Urinary bladder (tissue), 4 donors: ENCODE measurements at places on chromosomes 12 and 14. TPM values are rescaled to one million over a fixed set of nuclear protein-coding genes. Genes with fewer than 3 reads are reported as not detected.

The PKP2 gene
- 9.7 TPM for total RNA-seq

The GLI1 gene
- total RNA-seq, result 11.5 TPM

The RASSF8 gene
- 63.1 TPM for total RNA-seq

The NTN4 gene
- 12.8 TPM for total RNA-seq

The DEGS2 gene
- total RNA-seq, result 6.5 TPM

The POLE2 gene
- 25.5 TPM for total RNA-seq

The ASIC1 gene
- 2.7 TPM for total RNA-seq

The ZCRB1 gene
- 27.7 TPM for total RNA-seq

DNA sequence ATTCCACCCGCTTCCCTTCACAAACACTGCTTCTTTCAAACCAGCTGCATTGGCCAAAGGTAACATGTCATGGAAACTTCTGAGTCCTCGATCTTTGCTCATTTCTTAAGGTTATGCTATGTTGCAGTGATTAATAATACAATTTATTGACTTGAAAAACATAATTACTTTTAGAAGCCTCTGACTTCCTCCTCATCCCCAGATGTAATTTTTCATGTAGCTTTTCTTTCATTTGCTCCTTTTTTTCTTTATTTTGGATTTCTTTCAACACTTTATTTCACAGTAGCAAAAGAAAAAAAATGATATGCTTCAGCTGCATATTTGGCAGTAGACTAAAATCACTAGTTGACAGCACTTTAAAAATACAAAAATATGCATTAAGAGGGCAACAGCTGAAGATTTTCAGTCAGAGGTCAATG, 116.2 kb downstream of the LRRIQ1 start:
- DNase-seq, result no peak

- DNase-seq, result no peak
Measured at GRCh38 chr12:68403296-68403695, 71.1 kb upstream of the MDM1 start.

DNA sequence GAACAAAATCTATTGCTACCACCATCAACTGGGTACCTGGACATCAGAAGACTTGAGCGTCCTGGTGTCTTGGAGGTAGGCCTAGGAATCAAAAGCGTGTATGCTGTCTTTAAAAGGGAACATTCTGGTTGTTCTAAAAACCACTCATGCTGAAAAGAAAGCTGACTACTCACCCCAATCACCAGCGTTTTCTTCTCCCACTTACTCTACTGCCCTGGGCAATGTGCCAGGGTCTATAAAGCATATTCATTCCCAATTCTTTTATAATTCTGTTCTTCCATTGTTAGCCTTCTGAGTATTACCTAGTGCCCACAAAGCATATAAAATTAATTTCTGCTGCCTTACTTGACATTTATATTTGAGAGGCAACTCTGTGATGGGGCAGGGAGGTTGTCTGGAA, 133.4 kb downstream of the KCNA5 start:
- DNase-seq, result no peak

GRCh38 chr12:108567406-108568337, 5.3 kb downstream of the ISCU start:
- no peak for DNase-seq

- DNase-seq, result no peak
Measured at GRCh38 chr12:85476756-85477155, 196.7 kb downstream of the ALX1 start.

- DNase-seq, result no peak
Measured at GRCh38 chr12:32566663-32567295, 112.3 kb upstream of the DNM1L start.

DNA sequence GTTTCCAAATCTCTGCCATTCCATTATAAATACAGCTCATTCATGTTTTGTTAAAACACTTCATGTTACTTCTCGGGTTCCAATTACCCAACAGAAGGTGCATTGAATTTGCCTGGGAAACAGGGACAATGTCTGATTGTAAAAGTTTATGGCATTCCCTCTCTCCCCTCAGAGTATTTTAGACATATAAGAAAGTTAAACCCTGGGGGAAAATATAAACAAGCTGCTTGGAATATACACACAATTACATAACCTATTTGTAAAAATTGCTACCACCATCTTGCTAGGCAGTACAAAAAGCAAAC, 60.0 kb downstream of the BTG1 start:
- no peak for DNase-seq

GRCh38 chr12:19245106-19245505, 115.6 kb downstream of the PLEKHA5 start:
- no peak for DNase-seq

DNA sequence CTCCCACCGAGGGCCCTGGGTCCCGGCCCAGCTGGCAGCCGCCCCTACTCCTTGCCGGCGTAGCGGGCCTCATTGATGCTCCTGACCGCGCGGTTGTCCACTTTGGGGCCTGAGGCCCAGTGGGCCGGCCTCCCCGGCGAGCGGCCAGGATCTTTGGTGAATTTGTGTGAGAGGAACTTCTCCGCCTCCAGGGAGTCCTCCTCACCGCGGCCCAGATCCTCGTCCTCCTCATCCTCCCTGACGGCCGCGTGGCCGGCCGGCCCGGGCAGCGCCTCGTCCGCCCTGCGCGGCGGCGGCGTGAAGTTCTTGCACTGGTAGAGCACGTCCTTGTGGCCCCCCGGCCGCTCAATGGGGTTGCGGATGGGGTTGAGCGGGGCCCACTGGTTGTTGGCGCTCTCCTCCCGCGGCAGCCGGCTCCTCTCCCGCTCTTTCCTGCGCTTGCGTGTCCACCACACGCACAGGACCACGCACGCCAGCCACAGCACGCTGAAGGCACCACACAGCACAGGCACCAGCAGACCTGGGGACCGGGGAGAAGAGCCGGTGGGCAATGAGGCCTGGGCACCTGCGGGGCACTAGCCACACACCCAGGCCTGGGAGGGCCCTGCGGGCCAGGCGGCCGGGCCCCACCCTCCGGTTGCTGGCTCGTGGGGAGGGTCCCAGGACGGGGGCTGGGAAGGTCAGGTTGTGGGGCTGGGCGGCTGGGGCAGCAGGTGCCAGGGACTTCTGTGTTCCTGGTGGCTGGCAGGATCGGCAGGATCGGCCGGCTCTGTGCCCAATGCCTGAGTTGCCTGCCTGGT, 25.7 kb downstream of the JAG2 start:
- DNase-seq, result no peak

- no peak for DNase-seq
Measured at GRCh38 chr12:21568115-21568514, 36.5 kb downstream of the GYS2 start.

DNA sequence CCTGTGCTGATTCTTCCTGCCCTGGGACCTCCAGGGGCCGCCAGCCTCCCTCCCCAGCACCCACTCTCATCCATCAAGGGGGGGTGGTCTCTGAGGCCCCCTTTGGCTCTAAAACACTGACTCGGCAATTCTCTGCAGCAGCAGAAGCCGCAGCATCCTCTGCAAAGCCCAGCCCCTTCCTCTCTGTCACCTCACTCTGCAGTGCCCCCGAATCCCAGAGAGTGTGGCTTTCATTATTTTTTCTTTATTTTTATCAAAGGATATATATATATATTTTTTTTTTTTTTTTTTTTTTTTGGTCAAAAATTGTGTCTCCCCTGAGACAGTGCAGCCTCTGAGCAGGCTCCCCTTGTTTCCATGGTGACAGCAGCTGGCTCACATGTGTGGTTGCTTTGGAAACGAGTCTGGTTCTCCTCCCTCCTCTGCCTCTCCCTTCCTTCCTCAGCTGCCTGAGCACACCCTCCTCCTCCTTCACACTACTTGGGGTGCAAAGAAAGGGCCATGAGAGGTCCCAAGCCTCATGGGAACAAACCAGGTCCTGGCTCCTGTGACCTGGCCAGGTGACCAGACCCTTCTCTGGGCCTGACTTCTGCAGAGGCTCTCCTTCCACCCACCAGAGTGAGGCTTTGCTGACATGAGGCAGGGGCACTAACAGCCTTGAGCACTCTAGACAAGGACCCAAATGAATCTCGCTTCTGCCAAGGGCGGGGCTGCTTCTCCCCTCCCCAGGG, 100.5 kb downstream of the LRRC74A start:
- no peak for DNase-seq

DNA sequence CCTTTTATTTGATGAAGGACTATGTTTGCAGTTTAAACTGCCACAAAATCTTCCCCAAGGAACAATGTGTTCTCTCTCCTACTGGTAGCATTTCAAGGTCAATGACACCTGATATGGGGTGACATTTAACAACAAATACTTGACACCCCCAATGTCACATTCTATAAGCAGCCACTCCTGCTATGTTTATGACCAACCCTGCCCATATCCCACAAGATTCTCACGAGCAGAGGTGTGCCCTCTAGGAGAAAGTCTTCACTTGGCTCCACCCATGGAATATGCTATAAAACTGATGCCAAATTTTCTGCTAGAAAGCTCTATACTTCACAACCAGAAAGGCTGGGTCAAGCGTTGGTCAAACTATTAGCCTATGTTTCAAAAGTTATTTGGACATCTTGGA, 105.6 kb upstream of the ARID2 start:
- DNase-seq, result no peak

DNA sequence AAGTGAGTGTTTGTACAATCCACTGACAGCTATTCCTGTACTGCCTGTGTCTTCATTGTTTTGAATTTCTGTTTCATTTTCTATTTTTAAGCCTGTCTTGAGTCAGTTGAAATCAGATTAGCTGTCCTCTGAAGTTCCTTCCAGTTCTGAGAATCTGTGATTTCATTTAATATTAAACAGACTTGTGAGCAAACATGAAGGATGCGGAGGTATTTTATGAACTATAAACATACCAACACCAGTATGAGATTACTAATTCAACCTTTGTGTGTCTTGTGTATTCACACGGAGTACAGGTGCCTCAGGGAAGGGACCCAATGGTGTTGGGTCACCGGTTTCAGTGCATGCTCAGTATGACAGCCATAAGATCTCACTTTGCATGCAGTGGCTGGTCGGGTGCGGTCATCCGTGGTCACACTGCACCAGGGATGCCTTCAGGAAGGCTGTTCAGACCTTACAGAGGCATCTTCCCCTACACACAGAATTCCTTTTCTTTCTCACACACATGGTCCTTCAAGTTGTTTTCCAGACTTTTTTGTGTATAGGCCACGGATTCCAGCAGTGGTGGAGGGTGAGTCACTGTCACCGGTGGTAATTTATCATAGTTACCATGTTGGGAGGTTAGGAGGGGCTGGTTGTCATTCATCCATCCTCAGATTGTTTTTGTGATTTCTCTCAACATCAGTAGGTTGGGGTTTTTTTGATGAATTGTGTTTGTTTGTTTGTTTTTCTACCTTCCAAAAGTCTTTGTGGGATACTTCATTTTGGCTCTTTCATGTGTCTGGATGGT, 103.0 kb upstream of the SFSWAP start:
- no peak for DNase-seq

GRCh38 chr12:54010053-54010971, 1.5 kb downstream of the HOXC8 start:
- no peak for DNase-seq

DNA sequence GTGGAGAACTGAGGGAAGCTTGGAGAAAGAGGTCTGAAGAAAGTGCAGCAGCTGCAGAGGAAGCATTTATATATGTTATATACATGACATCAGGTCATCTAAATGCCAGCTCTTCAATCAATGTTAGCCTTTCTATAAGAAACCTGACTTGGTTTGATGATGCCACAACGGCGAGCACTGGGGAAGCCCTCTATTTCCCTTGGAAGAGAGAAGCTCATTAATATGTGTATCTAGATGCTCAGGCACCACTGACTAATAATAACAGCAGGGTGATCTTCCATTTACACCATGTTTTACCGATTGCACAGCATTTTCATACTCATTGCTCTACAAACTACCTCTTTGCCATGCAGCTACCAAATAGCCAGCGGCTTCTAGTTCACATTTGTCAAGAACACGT, 811 bp downstream of the ACYP1 start:
- DNase-seq, result no peak

DNA sequence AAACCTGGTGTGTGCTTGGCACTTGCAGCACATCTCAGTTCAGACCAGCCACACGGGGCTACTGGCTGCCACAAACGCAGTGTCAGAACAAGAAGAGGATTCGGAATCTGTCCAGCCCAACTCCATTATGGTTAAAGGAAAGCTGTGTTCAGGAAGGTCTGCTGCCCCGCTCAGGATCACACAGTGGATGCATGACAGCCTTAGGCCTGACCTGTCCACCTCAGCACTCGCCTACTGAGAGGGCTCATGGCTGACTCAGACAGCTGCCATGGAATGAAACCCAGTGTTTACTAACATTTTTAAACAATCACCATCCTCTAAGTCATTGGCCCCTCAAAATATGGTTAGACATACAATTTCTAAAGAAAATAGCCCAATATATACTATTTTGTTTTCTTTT, 5.6 kb upstream of the NIN start:
- no peak for DNase-seq

- no peak for DNase-seq
Measured at GRCh38 chr14:96632363-96632758, 130.2 kb downstream of the PAPOLA start.

DNA sequence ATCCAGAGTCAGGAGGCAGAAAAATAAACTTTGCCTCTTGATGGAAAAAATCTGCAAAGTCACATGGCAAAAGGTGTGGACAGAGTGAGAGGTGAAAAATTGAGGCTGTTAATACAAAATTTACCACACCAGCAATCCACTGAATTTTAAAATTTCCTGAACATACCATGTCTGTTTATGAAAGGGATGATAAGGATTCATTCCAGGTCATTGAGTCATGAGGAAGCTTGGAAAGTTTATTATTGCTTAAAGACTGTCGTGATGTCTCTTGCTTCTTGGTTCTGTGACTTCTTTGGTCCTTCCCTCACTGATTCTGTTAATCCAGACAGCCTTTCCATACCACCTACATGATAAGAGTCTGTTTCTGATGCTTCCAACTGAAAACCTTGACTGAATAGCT, 73.2 kb downstream of the TTC6 start:
- no peak for DNase-seq

GRCh38 chr12:85523197-85523596, 243.2 kb downstream of the ALX1 start:
- no peak for DNase-seq

GRCh38 chr12:64685050-64685449, 74.2 kb downstream of the GNS start:
- no peak for DNase-seq

GRCh38 chr14:72836085-72836484, 57.8 kb downstream of the DPF3 start:
- no peak for DNase-seq

DNA sequence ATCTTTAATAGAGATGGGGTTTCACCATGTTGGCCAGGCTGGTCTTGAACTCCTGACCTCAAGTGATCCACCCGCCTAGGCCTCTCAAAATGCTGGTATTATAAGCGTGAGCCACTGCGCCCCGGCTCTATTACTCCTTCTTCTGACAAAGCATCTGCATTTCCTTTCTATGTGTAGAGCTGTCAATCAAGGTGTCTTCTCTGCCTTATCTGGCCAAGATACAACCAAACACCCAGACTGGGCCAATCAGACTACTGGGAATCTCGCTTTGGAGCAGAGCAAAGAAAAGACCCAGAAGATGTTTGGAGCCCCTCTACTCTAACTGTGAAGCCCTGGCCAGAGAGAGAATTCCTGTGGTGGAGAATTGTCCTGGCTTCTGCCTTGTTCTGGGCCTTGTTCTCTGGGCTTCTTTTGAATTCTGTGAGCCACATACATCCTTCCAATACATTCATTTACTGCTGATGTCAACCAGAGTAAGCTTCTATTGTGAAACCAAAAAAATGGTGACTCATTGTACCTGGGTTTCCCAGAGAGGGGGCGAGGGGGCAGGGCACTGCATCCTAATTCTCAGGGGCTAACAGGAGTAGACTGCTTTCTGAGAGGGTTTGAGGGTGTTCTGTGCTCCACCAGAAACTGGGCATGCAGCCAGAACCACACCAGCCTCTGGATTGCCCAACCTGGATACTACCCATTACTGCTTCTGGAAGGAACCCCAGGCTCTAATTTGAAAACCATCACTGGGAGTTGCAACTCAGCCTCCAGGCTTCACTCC, 18.8 kb upstream of the FLVCR2 start:
- DNase-seq, result no peak

GRCh38 chr12:131478468-131478867, 232.4 kb upstream of the SFSWAP start:
- no peak for DNase-seq
